ENCODE measurements at places on chromosomes 5 and 9.

DNA sequence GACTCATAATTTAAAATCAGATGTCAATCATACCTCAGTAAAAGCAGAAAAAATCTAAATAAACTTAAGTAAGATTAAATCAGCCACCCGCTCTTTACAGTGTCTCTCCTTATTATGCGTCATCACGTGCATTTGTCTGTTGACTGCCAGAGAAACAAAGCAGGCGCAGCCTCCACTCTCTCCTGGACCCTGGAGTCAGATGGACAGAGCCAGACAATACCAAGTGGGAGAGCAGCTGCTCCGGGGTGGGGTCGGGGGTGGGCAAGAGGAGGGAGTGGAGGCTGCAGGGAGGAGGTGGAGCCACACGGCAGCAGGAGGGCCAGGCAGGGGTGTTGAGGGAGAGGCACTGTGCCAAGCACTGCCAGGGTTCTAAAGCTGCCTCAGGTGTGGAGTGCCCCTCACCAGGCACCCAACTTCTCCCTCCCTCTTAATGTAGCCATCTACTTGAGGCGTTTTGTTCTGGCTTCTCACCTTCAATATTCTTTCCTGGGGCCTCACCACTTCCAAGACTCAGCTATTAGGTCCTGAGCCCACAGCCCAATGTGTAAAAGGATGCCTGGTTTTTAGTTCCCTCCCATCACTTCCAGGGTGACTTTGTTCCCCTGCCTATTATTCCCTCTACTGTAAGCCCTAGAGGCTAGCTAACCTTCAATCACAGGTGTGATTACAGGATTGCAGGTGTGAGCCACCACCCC is 96.3 kb downstream of the GLDC start:
- ATAC-seq: no peak

DNA sequence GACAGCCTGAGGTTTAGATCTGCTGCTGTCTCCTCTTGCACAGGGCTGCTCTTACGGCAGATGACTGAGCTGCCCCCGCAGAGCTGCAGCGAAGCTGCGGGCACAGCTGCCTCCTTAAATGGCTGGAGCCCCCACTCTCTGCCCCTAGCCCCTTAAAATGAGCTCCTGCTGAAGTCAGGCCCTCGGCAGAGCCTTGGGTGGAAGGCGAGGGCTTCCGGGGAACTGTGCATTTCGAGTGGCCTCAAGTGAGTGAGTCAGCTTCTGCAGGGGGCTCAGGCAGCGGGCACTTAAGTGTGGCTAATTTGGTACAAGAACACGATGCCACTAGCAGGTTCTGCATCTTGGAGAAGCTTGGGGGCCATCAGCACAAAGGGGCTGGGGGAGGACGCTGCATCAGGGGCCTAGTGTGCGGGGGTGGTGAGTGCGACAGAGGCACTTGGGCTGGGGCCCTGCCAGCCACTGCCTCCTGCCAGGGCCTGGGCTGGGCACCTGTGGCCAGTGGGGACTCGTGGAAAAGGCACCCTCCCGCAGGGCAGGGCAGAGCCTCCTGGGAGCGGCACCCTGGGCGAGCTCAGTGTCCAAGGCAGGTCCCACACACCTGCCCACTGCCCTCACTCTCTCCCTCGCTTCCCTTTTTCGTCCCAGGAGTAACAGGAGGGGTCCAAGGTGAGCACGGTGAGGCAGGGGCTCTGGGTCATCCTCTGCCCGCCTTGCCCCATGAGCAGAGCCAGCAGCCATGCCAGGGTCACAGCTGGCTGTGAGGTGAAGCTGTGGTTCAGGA is 28.8 kb upstream of the RNU6ATAC start:
- no peak for ATAC-seq

DNA sequence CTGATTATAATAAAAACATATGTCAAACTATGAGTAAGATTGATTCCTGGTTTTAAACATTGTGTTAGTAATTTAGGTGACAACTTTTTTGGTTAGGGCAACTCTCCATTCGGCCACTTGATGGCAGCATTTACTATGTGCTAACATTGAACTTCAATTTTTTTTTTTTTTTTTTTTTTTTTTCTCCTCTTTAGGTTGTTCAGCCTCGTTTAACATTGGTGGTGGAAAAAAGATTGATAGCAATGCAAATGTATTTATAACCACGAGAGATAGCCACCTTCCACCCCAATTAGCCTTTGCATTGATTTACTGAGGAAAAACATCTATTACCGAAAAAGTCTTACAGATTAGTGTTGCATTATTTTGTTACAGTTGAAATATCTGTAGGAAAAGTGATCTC is 159.1 kb downstream of the CSNK1G3 start:
- ATAC-seq: no peak

DNA sequence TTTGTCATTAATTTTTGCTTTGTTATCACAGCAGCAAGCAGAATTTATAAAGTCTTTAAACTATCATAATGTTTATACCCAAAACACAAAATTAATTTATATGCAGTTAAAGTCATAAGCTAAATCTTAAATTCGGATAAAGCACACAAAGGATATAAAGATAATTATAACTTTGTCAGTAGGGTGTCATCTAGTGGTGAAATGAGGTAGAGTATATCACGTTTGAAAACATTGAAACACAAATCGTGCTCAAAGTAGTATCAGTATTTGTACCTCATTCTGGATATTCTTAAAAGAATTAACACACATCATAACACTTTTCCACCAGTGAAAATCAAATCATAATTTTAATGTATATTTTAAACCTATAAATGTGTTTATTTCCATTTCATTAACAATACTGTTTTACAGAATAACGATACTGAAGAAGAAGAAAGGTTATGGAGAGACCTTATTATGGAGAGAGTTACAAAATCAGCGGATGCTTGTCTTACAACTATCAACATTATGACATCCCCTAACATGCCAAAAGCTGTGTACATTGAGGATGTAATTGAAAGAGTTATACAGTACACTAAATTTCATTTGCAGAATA is 129.5 kb downstream of the NIPBL start:
- ATAC-seq: no peak

GRCh38 chr9:91276513-91276912 is 85.2 kb downstream of the AUH start:
- no peak for ATAC-seq

- ATAC-seq: no peak
Measured at GRCh38 chr5:115186794-115187193, 17.1 kb upstream of the TRIM36 start.

DNA sequence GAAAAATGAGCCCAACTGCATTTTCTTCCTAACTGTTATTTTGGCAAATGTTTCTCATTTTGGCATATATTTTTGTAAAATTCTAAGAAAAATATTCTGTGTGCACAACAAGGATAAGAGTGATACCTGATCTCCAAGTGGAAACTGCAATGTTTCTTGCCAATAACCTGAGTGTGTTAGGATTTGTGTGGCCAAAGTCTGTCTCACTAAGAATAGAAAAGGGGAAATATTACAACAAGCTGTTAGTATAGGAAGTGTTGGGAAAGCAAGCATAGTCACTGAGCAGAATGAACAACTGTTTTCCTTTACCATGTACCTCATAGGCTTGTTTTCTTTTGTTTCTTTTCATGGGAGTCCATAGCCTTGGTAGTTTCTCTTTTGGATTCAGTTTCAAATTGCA is 624.2 kb downstream of the MTRR start:
- ATAC-seq: no peak

- no peak for ATAC-seq
Measured at GRCh38 chr9:113787871-113788270, 88.2 kb upstream of the ZNF618 start.

DNA sequence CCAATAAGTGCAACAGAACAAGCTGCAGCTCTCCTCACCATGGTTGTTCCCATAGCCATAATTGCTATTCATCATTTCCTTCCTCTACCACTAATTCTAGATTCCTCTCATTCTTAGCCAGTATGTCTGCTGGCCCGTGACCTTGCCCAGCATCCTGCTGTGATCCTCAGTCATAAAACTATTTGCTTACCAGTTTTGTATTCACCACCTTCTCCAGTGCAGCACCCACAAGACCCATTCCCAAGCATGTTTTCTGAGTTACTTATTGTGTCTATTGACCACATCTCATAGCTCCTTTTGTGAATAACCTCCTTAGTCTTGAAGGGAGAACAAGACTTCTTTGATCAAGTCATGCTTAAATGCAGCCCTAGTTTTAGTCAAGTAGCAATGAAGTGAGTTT is 488.0 kb upstream of the CTNND2 start:
- ATAC-seq: no peak

DNA sequence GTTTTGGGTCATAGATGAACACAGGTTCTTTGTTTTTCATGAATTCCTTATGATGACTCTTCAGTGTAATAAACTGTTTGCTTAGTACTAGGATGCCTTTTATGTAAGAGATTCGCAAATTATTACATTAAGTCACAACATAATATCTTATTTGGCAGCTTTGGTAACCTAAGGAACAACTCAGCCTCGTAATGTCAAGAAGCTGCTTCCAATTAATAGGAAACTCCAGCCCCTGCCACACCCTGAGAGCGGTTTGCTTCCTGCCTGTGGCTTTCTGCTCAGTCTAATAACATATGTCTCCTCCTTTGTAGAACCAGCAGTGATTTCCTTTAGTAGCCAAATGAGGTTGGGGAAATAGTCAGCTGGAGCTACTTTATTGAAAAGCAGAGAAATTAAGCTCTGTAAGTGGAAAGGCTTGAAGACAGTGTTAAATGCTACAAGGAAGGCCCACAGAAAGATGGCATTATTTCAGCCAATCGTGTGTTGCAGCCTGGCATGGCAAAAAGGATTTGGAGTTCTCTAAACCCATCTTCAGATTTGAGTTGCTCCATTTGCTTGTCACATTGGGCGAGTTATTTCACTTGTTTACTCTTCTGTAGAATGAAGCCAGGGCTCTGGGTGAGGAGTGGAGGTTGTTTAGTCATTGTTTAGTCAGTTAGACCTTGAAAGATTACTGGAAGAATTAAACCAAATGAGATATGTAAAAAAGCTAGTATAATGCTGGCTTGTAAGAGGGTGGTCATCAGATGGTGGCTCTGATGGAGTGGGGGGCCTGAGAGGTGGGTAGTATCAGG is 54.1 kb downstream of the MTAP start:
- ATAC-seq: no peak

DNA sequence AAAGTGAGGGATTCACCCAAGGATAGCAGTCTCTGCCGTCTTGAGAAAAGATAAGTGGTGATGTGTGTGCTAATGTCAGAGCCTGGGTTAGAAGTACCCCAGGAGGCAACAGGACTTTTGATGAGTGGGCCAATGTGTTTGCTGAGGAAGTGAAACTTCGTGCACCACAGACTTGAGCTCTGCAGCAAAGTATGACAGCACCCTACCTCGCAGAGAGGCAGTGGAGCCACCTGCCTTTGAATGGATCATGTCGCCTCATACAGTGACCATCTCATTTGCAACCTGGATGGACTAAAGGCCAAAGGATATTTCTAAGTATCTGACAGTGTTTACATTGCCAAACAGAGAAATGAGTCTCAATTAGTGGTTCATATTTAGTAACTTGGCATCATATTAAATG is 593.9 kb upstream of the GRAMD2B start:
- ATAC-seq: no peak

- no peak for ATAC-seq
Measured at GRCh38 chr9:121567500-121568342, 68.1 kb upstream of the GGTA1 start.

DNA sequence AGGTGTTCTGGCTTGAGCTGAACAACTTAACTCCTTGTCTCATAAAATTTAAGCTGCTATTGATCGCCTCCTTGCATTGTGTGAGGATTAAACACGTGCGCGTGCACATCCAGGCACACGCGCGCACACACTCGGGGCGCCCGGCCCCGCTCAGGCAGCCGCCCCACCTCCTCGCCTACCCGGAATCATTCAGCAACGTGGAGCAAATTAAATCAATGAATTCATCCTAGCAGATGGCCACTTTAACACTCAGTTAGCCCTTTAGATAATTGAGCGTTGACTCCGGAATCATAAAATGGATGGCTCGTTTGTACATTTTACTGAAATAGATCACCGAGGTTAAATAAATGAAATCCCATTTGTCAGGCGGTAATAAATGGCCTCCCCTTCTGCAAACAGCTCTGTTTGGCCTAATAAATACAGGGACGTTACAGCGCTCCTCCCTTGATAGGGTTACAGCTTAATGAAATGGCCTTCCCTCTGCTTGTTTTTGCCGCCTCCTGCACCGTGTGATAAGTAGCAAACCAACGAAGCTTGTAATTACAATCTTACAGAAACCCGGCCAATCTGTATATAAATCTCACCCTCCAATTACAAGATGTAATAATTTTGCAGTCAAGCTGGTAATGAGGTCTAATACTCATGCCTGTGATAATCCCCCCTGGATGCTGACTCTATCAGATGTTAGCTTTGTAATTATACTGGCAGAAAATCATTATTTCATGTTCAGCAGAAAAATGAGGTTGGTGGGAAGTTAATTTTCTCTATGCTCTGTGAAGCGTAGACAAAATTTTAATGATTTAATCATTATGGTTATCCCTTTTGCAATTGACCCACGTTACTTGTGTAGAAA is 229.7 kb upstream of the IRX4 start:
- ATAC-seq: no peak

DNA sequence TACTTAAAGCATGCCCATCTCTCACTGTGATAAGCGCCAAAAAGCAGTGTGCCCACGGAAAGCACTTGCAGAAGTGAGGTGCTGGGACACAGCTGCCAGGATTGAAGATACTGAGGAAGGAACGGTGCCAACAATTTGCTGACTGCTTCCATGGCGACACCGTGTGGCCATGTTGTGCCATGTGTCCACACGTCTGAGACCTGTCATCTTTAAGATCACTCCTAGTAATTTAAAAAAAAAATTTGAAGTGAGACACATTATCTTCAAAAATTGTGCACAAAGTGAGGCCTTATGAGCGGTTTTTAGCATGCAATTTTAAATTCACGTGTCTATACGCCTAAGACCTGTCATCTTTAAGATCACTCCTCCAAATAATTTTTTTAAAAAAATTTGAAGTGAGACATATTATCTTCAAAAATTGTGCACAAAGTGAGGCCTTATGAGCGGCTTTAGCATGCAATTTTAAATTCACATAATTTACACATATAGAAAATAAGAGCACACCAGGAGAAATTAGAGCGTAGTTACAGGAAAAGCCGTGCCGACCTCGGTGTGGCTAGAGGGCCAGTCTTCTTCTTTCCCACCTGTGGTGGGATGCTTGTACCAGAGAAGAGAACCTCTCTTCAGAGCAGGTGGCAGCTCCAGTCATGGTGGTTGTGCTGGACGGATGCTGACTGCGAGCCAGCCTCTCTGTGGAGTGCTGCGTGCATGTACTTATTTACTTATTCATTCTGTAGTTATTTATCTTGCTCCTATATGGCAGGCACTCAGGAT is 21.4 kb upstream of the FLT4 start:
- peak; percentile 41 for ATAC-seq

DNA sequence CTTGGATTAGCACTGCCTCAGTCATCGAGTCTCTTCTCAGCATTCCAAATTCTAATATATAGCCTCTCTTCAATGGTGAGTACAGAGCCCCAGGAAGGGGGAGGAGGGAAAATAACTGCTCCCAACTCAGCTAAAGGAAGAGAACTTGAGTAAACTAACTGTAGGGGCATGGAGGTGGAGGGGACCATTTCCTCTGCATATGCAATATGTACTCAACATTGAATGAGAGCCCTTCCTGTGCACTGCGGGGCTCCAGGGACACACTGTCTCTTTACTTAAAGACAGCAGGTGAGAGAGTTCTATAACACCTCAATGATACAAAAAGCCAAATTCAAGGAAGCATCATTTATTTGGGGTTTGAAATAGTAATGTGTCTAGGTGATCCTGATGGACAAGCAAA is 75.1 kb downstream of the GNAQ start:
- ATAC-seq: no peak

All from activated CD4-positive, CD25-positive, alpha-beta regulatory T cell treated with anti-CD3 and anti-CD28 coated beads, Interleukin-2, amount 50 U/mL, for 24 hours (primary cell).